ENCODE measurements at places on chromosomes 7 and 10.

DNA sequence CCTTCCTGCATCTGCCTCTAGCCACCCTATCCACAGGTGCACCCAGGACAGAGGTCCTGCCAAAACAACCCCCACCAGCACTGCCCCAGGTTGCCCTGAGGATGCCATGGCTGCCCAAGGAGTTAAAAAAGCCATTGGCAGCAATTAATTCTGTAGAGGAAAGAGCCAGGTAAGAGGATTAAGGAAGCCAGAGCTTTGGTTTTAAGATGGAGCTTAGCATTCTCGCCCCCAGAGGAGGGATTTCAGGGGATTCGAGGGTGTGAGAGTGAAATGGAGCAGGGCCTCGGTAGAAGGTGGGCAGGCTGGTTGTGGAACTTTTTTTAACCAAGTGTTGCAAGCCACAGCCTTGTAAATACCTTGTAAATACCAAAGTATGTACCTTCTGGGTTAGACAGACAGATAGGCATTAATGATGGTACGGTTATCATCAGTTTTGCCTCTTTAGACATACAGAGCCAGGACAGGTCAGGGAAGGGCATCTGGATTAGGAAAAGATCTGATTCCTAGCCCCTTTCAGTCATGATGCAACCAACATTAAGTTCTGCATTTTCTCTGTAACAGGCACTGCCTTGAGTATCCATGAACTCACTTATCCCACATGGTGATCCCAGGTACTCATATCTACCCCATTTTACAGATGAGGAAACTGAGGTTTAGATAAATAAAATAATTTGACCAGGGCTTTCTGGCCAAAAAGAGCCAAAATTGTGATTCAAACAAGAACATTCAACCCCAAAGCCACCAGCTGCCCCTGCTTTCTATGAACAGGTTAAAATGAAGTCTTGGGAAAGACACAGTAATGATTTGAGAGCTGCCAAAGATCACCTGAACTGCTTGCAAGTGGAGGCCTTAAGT lies 120.7 kb upstream of the PPIF start:
- DNase-seq: no peak

DNA sequence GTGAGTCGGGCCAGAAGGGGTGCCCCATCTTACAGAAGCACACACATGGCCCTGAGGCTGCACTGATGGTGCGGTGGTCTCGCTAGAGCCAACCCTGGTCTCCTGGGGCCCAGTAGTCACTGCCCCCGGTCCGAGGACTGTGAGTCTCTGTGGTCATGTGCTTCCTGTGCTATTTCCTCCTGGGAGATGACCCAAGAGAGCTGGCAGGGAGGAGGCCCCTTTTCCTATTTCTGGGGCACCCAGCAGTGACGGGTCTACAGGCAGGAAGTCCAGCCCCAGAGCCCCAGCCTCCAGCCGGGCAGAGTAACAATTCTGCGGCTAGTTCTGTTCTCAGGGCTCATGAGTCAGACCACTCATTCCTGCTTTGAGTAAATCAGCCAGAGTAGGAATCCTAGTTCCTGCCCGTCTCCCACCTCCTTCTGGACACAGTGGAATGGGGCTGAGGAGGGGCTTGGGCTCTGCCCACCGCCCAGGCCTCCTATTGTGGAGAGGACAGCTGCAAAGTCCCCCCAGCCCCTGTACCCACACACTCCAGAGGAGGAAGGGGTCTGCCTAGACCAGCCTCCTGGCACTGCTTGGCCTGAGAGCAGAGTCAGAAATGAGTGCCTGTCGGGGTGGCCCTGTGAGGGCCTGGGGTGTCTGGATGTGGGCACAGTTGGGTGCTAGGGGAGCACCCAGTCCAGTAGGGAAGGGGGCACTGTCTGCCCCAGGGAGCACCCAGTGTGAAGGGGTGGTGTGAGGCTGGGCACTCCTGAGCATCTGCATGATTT lies 80.5 kb upstream of the PPIF start:
- peak; percentile 90 for DNase-seq

GRCh38 chr10:113524539-113525490 lies 28.0 kb upstream of the HABP2 start:
- DNase-seq: peak; percentile 25

- no peak for DNase-seq
Measured at GRCh38 chr7:120168066-120168465, 104.9 kb upstream of the KCND2 start.

DNA sequence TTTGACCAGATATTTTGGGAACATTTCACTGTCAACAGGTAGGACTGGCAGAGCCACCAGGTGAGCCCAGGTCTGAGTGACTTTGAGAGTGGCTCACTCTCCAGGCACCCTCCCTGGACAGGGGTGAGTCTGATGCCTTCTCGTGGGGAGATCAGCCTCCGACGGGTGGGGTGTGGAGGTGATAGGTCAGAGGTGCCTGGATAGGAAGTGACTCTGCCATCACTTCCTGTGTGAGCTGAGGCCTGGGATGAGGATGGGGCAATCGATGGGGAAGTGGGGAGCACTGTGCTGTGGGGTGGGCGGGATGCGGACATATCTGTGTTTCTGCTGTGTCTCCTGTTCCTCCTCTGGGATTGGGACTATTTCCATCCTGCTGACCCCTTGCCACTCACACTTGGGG lies 34.6 kb downstream of the IFT22 start:
- no peak for DNase-seq

DNA sequence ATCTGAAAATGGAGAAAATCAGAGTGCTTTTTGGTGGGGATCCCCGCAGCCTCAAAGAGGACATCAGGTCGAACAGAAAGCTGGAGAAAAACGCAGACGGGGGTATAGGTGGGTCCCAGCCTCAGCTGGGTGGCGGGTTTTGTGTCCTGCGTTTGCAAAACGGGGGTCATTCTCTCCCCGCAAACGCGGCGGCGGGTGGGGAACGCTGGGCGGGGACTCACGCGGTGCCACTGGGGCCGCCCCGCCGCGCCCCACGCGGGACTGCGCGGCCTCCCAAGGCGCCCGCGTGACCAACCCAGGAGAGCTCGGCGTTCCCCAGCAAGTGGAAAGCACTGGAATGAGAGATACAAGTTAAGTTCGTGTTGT lies 806 bp upstream of the VIPR2 start:
- DNase-seq: no peak

GRCh38 chr10:44950326-44951225 lies 9.0 kb upstream of the RASSF4 start:
- no peak for DNase-seq

All from GM04503 (cell line).